GM20000 (cell line): ENCODE measurements at places on chromosomes 7 and 10.

DNA sequence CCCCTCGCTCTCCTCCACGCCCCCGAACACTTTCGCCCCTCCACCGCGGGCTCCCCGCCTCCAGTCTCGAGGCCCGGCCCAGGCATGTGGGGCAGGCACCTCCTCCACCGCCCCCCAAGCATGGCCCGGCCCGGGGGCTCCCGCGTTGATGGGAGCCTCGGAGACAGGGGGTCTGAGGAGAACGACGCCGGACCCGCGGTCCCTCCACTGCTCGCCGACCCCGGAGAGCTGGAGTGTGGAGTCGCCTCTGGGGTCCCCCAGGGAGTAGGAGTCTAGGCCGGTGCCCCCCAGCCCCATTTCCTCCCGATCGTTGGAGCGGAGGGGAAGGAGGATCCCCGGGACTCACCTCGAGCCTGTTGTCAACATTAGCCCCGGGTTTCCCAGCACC, 206 bp downstream of the UPF2 start:
- peak; percentile 44 for DNase-seq

DNA sequence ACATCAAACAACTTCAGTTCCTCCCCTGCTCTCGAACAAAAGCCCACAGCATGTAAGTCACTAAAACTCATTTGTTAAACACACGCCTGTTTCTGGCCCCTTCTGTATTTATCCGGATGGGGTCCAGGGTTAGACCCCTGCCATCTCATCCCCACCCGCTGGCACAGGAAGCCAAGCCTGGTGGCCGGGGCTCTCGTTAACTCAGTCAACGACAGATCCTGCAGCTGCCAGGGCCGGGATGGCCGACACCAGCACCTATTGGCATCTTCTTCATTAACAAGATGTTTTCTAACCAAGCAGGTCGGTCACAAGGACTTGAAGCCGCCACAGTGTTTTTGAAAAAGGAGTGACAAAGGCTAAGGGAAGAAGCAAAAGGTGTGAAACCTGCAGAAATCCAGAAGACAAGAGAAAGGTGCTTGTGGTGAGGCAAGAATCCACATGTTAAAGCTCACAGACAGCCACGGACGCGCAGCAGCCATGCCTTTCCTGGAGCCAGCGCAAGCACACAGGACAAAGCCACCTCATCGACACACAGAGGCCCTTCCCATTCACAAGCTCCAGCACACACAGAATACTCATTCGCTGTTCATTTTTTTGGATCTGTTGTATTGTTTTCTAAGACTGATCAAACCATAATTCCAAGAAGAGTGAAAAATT, 202.7 kb downstream of the DIP2C start:
- DNase-seq: no peak

- peak; percentile 62 for DNase-seq
Observed at GRCh38 chr10:119199231-119199992, 8.0 kb upstream of the GRK5 start.

DNA sequence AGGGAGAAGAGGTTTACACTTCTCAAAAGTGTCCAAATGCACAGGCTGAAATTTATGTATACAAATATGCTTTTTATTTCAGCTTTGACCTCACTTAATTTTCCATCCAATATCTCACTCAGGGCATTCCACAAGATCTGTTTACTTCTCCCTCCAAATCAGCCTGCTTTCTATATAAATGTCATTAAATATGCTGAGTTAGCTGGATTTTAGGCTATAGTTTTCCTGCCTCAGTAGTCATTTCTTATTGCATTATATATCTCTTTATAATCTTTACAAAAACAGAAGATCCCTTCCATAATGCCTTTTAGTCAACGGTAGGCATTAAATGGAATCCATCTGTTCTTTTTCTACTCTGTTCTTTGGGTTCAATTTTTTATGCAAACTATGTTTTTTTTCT, 71.7 kb upstream of the KCND2 start:
- DNase-seq: no peak

- DNase-seq: no peak
Observed at GRCh38 chr7:152430854-152431253, 4.9 kb downstream of the KMT2C start.

DNA sequence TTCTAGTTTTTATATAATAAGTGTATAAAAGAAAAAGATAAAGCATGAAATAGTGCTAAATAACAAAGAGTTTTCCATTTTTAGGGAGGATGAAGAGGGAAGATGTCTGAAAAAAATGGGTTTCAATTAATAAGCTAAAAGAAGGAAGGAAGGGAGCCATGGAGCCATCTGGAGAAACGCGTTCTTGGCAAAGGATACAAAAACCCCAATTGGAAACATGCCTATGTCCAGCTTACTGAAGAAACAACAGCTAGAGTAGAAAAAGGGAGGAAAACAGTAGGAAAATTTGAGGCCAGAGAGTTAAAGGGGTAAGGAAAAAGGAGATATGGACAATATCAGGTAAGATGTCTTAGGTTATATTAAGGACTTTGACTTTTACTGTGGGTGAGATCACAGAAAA, 416.2 kb upstream of the GHITM start:
- no peak for DNase-seq

DNA sequence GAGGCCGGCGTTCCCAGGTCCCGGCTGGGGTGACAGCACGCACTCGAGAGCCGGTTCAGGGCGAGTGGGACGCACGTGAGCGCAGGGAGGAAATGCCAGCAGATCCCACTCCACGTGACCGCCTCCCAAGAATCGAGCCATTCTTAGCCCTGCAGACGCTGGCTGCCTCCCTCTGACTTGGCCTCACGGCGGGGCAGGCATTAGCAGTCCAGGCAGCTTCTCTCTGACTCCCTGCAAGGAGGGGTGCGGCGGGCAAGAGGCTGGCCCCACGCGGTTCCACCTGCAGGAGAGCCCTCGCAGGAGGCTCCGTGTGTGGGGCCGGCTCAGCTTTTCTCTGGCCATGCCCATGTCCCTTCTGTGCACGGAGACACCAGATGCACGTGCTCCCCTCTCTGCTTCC, 10.1 kb downstream of the GPR146 start:
- DNase-seq: no peak

GRCh38 chr7:33941418-33941817, 36.1 kb downstream of the BMPER start:
- no peak for DNase-seq

DNA sequence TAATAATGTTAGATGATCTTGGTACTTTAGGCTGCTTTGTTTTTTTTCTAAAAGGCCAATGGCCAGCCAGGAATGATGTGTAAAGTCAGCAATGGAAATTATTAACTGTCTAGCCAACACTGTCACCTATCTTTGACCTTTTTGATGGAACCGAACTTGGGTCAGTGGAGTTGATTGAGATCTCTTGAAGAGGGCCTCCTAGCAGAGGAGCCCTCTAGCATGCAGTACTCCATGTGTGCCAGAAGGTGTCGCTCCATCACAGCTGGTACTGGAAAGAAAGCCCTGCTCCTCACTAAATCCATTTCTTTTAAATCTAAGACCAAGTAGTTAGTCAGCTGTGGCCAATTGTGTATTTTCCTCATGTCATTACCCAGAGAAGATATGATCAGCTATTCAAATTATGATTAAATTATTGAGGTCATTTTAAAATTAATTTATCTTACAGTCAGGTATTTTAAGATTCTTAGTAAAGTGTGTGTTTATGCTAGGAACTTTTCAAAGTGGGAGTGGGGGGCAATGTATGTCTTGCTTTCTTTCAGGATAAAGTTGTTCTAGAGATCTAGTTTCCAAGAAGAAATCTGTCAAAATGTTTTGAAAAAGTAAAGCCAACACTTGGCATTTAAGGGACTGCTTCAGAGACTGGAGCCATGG, 33.1 kb upstream of the CROT start:
- peak; percentile 72 for DNase-seq

DNA sequence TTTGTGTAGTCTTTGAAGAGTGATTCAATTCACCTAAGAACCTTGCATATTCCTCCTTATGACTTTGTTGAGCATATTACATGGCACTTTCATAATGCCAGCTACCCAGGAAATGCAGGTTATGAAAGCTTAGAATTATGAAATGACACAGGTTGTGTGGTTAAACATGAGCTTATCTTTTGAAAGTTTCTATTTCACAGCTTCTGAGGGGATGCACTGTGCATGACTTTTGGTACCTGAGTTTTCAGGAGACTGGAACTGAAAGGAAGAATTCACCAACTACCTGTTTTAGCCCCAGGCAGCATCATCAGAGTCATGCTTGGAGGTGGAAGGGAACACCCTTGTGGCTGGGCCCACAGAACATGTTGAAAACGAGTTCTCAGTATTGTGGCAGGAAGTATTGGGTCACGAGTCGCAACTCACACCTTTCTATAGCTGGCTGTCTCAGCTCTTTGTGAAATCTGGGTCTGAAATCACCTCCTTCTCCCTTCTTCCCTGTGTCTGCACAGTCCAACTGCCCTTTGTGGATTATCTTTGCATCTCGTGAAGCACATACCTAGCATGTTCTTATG, 228.2 kb downstream of the PTEN start:
- peak; percentile 72 for DNase-seq

DNA sequence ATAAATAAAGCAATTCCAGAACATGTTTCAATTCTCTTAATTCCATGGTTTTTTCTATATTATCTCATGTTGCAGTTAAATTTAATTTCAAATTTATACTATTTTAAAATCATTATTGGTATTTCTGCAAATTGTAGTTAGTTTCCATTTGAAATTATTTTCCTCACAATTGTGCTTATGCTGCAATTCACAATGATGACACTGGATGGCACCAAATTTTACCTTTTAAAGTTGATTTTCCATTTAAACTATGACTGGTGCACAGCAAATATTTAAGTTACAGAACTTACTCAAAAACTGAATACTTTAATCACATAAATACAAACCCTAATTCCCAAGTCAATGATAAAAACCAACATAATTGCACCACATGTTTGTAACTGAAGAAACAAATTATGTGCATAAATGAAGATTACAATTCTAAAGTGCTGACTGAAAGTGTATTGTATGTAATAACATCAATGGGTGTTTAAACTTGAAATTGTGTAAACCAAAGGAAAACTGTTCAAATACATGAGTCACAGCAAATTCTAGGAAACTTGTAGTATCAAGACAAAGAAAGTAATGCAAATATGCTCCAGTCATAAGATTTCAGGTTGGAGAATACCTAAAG, 75.3 kb upstream of the AASS start:
- DNase-seq: peak; percentile 5

DNA sequence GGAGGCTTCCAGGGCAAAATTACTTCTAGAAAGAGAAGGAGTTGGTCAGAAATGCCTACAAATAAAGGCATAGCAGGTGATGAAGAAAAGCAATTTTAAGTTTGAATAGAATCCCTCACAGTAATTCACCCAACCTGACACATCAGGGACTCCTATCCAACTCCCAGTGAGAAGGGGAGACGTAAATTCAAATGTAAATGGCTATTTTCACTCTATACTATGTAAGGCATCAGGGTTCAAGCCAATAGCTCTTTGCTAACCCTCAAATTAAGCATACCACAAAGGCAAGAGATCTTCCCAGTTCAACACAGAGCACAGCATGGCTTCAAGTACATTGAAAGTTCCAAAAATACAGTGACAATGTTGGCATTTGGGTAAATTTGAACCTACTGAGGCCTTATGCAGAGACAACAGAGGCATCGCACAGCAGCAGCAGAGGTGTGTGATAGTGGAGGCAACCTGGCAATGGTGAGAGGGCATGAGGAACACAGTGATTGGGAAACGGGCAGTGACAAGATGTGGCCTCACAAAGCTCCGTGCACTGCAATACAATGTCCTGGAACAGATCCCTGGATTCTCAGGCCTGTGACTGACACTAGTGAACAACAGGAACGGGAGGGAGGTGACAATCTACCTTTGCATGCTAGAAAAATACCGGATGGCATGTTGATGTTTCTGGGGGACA, 95.7 kb downstream of the VSTM2A start:
- no peak for DNase-seq

GRCh38 chr7:117034851-117035464, 81.7 kb downstream of the ST7 start:
- DNase-seq: no peak

DNA sequence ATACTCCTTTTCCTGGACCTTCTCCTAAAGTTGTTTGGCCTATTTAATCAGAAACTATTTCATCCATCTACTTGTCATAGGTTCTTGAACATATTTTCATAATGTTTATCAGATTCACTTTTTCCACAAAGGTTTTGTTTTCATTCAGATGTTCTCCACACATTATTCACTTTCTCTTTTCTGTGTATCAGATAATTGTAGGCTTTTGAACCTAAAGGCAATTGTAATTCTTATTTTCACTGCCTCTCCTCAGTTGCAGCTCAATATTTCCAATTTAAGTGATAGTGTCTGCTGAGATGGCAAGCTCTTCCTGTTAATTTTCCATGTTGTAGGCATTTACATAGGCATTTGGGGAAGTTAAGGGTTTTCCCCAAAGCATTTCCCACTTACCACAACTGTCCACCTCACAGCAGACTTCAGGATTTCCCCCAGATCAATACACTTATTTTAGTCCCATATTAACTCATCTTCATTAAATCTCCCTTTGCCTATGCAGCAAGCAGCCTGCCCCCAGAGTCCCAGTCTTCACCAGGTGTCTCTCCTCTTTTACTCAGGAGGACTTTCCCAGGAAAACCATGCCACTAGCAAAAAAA, 12.3 kb upstream of the IKZF1 start:
- DNase-seq: no peak

GRCh38 chr10:114064151-114065048, 20.7 kb downstream of the ADRB1 start:
- DNase-seq: no peak

GRCh38 chr10:113752553-113752952, 1.1 kb downstream of the PLEKHS1 start:
- no peak for DNase-seq

DNA sequence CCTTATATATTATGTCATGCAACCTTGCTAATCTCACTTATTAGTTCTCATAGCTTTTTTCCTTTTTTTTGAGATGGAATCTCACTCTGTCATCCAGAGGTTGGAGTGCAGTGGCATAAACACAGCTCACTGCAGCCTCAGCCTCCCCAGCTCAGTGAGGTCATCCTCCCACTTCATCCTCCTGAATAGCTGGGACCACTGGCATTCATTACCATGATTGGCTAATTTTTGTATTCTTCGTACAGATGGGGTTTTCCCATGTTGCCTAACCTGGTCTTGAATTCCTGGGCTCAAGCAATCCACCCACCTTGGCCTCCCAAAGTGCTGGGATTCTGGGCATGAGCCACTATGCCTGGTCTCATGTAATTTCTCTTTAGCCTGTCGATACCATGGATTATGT, 89.1 kb upstream of the TRIM24 start:
- DNase-seq: no peak

DNA sequence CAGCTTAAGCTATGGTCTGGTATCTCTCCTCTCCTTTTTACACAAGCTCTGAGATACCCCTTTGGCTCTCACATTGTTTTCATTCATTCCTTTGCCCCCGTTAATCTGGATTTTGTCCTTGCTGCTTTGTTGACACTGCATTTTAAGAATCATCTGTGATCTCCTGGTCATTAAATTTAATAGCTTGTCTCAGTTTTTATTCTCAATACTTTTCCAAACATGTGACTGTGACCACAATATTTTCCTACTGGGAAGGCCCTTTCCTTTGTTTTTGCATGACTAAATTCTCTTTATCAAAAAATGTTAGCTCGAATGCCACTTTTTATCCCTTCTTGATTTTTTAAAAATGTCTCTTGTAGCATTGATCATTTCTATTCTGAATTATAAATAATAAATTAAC, 171.2 kb downstream of the SUGCT start:
- no peak for DNase-seq

- DNase-seq: no peak
Observed at GRCh38 chr7:54729107-54729506, 29.9 kb downstream of the SEC61G start.

GRCh38 chr10:44994752-44995530, 5.8 kb upstream of the ZNF22 start:
- DNase-seq: no peak
